Transverse colon (tissue), 4 donors: ENCODE measurements at places on chromosomes 3 and 15. TPM values are rescaled to one million over a fixed set of nuclear protein-coding genes. Genes with fewer than 3 reads are reported as not detected.

DUT gene
- 45.4 TPM for total RNA-seq

LDHAL6B gene
- not detected for total RNA-seq

FES gene
- 11.2 TPM for total RNA-seq

PP2D1 gene
- not detected for total RNA-seq

THRB gene
- total RNA-seq = 9.8 TPM

DZIP1L gene
- total RNA-seq = not detected

SYNPR gene
- not detected for total RNA-seq

TGM4 gene
- total RNA-seq = not detected

ROBO2 gene
- total RNA-seq = 0.32 TPM

PLSCR2 gene
- not detected for total RNA-seq

STAC gene
- total RNA-seq = 1.3 TPM

RTP3 gene
- total RNA-seq = not detected

LMOD3 gene
- total RNA-seq = not detected

VWA5B2 gene
- total RNA-seq = 1.4 TPM

SERP1 gene
- 300 TPM for total RNA-seq

CNTN6 gene
- not detected for total RNA-seq

CNTN4 gene
- total RNA-seq = 49.0 TPM

PGBD4 gene
- total RNA-seq = 1.5 TPM

CCR8 gene
- not detected for total RNA-seq

CLEC3B gene
- 11.9 TPM for total RNA-seq

GOLGA6L7 gene
- total RNA-seq = not detected

NANOGP8 gene
- total RNA-seq = 1.1 TPM

ARRDC4 gene
- total RNA-seq = 188 TPM

KNSTRN gene
- total RNA-seq = 8.6 TPM
